Stimulated activated CD8-positive, alpha-beta memory T cell treated with anti-CD3 and anti-CD28 coated beads, Interleukin-7, amount 100 ng/mL, for 24 hours (primary cell): ENCODE measurements at places on chromosomes 7 and 10.

GRCh38 chr7:46175221-46175620 is 254.1 kb upstream of the IGFBP3 start:
- DNase-seq, result no peak

DNA sequence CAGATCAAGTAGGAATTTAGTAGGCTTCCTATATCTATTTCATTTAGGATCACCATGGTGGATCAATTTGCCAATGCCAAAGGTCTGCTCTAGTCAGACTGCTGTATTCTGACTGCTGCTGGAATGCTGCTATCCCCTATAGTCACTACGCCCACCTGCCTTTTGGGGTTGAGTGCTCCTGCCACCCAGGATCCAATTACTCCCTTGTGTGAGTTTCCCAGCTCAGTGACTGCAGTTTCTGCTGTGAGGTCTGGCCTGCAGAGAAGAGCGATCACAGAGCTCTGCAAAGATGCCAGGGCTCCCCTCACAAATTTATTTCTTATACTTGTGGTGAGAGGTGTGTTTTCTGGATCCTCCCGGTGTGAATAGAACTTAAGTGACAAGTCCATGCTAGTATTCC is 88.1 kb upstream of the FOXI2 start:
- no peak for DNase-seq

DNA sequence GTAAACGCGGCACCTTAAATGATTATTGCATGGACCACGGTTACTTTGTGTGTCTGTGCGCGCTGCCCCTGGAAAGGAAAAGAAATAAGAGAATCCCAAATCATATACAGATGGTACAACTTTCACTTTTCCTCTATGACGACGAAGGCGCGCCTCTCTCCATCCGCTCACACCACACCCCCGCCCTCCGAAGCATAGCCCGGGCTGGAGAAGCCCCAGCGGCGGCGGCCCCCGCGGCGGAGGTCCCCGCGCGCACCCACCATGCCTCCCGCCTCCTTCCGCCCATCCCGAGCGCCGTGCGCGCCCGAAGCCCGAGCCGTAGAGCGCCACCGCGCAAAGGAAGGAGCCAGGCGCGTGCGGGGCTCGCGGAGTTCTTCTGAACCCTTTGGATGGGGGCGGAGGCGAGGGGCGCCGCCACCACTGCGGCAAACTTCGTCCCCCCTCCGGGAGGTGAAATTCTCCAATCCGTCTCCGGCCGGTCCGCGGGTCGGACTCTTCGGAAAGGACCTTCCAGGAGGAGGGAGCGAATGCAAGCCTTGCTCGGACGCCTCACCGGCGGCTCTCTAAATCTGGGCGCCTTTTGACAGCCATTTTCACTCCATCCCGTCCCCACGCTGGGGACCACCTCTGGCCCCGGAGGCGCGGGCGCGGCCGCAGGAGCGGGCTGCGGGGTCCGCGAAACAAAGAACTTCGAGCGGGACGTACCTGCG is 588 bp downstream of the GLI3 start:
- no peak for DNase-seq

GRCh38 chr7:157824011-157824818 is 487.4 kb downstream of the DNAJB6 start:
- no peak for DNase-seq

- DNase-seq, result no peak
Observed at GRCh38 chr7:20539201-20539600, 76.3 kb upstream of the ABCB5 start.

DNA sequence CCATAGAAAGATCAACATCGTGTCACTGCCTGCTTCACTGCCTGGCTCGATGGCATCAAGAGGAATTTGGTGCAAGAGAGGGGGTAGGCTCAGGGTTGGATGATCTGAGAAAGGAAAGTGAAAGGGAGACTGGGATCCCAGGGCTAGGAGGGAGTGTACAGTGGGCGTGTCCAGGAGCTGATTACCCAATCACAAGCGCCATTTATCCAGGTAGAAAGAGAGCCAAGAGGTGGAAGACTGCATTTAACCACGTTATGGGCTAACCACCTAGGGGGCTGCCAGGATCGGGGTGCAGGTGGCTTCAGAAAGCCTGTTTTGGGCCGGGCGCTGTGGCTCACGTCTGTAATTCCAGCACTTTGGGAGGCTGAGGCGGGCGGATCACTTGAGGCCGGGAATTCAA is 10.3 kb downstream of the PODXL start:
- DNase-seq, result no peak

DNA sequence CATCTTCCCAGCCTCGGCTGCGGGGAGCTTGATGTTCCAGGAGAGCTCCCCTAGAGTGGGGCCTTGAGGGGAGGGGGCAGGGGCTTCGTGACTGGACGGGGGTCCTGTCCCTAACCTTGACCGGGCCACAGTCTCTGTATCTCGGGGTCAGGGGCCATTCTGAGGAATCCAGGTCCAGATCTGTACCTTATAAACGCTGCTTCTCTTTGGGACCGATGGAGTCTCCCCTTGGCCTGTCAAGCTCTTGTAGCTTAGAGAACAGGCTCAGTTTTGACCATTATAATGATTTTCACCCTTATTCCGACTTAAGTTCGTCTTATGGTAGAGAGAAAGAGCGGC is 831 bp downstream of the ZKSCAN5 start:
- DNase-seq, result no peak

DNA sequence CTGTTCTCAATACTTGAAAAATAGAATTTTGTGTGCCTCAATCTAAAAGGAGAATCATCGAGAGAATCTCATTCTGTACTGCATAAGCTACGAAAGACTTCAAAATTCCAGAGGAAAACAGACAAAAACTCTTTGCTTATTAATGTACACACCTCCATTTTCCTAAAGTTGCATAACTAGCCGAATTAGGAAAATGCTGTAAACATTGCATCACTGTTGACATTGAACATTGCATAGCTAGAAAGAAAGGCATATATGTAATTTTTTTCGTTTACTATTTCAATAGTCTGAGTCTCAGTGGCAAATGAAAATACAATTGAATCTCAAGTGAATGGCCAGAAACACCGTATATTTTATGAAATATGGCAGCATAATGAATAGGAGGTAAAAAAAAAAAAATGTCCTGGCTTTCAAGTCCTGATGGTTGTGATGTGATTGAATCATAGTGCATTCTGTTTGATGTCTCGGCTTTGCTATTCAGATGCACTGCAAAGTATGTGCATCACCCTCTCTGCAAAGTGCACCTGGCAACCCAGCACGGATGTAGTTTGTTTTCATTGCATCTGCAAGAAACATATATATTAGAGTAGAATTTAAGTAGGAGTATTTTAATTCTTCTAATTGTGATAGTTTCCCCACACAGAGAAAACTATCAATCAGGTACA is 196.7 kb downstream of the VTI1A start:
- DNase-seq, result no peak

- DNase-seq, result no peak
Observed at GRCh38 chr10:130491693-130492050, 355.5 kb downstream of the GLRX3 start.

DNA sequence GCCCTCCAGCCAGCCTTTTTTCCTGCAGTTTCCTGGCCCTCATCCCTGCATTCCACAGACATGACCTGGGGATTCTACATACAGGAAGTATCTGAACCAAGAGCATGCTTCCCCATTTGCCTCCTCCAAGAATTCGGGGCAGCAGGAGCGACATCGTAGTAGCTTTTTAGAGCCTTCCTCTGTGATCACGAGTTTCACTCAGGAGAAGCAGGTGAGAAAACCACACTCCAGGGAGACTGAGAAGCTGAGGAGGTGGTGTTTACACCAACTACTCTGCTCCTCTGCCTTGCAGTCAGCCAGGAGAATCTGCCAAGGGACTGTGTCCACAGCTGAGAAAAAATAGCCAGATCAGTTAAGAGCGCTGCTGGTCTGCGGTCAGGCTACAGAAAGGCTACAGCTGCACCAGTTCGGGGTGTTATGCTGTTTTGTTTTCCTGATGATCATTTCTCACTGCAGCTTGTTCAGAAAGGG is 54.1 kb downstream of the HSPA12A start:
- no peak for DNase-seq

GRCh38 chr10:91690996-91691676 is 58.3 kb upstream of the PPP1R3C start:
- no peak for DNase-seq

GRCh38 chr10:52314822-52315552 is 906 bp downstream of the DKK1 start:
- no peak for DNase-seq

DNA sequence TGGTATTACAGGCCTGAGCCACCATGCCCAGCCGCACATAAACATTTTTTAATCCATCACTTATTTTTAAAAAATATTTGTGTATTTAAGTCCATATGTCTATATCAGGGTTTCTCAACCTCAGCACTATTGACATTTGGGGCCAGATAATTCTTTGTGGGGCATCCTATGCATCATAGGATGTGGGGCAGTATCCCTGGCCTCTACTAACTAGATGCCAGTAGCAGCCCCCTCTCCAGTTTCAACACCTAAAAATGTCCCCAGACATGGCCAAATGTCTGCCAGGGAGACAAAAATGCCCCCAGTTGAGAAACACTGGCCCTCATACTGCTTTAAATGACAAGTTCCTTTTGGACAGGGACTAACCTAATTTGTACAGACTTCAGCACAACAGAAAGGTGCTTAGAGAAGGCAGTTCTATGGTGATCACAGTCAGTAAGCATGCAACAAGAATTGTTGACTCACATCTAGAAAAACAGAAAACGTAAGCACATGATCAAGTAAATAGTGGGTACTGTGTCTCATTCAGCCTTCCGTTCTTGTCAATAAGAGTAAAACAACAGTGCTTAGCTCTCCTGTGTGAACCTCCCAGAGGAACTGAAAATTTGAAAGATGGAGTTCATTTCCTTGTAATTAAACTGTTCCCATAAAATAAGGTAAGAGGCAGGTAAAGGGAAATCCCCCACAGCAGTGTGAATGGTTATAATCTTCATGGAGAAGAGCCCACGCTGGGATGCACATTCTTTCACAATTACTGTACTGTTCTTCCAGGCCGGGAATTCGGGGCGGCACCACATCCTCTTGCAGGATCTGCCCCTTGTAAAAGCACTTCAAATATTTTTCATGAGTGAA is 17.3 kb upstream of the ADRB1 start:
- DNase-seq, result no peak

DNA sequence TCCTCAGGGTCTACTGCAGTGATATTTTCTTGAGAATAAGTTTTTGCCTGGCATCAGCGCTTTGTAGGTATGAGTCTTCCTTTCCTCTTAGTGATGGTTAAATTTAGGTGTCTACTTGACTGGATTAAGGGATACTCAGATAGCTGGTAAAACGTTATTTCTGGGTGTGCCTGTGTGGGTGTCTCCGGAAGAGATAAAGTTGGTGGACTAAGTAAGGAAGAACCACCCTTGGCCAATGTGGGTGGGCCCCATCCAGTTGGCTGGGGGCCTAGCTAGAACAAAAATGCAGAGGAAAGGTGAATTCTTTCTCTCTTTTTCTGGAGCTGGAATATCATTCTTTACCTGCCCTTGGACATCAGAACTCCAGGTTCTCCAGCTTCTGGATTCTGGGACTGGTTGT is 138.8 kb downstream of the ADCYAP1R1 start:
- no peak for DNase-seq

- no peak for DNase-seq
Observed at GRCh38 chr10:19954601-19955000, 138.4 kb downstream of the PLXDC2 start.

- DNase-seq, result no peak
Observed at GRCh38 chr7:94655126-94655847, 646 bp downstream of the SGCE start.

DNA sequence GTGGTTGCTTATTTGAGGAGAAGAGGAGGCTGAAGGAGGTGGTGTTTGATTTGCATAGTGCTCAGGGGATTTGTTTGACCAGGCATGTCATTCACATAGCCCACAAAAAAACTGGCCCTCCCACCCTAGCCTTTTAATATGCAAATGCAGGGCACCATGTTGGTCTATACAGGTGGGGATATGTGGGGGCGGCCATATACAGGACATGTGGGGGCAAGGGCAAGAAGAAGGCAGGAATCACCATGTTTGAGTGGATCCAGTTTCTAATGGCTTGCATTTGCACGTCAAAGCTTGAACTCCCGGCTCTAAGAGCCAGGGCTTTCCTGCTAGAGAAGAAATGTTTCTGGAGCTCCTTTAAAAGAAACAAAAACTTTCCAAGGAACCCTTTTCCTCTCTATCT is 541.0 kb downstream of the ZWINT start:
- DNase-seq, result no peak

DNA sequence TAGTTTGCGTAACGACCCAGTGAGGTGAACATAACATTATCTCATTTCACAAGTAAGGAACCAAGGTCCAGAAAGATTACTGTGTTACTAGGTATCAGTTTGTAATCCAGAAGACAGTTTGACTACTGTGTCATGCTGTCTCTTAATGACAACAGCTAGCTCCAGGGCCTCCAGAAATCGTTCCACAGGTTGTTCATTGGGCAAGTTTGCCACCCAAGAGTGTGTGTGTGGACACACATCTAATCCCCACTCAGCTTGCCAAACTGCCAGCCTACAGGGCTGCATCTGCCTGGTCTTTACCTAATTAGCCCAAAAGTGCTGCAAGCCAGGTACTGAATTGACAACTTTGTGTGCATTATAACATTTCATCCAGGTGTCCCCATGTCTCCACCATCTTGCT is 27.9 kb upstream of the SLC16A12 start:
- no peak for DNase-seq

GRCh38 chr7:82327898-82328297 is 115.7 kb downstream of the CACNA2D1 start:
- no peak for DNase-seq

- no peak for DNase-seq
Observed at GRCh38 chr7:21160401-21160800, 267.5 kb upstream of the SP4 start.

GRCh38 chr7:106514881-106515280 is 146.1 kb downstream of the CCDC71L start:
- no peak for DNase-seq

- no peak for DNase-seq
Observed at GRCh38 chr7:82678259-82678658, 234.7 kb upstream of the CACNA2D1 start.

DNA sequence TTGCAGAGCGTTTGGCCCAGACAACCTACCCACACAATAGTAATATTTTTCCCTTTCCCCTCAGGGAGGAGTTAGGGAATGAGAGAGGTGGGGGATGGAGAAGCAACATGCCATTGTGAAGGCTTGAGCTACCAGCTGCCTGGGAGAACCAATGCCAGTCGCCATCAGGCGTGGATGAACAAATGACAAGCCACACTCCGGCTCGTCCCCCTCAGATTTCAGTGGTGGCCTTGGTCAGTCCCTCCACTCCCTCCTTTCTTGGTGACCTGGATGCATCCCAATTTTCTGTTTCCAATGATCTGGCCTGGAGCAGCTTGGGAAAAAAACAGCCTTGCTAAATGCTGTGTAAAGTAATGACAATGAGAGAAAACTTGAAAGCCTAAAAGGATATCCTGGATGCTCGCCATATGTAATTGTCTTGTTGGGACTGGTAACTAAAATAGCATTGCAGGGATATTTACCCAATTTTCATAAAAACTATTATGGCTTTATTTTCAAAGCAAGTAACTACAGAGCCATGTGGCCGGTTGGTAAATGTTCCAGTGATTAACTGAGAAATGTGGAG is 110.7 kb downstream of the ICA1 start:
- no peak for DNase-seq

GRCh38 chr7:98224701-98225181 is 13.5 kb downstream of the BHLHA15 start:
- DNase-seq, result no peak

GRCh38 chr7:42448901-42449300 is 211.9 kb upstream of the GLI3 start:
- DNase-seq, result no peak
